Activated naive CD4-positive, alpha-beta T cell treated with anti-CD3 and anti-CD28 coated beads, Interleukin-2, amount 50 U/mL, for 16 hours (primary cell): ENCODE measurements at places on chromosomes 5 and 9.
A peak's percentile ranks its signal among the peaks of the same experiment; 100 is the strongest.

GRCh38 chr5:56233230-56233629 lies at the start of gene ANKRD55:
Gene ANKRD55 (minus strand): TSS chr5:56233330. CDS start chr5:56232913, 417 bp downstream.
- no peak for DNase-seq

DNA sequence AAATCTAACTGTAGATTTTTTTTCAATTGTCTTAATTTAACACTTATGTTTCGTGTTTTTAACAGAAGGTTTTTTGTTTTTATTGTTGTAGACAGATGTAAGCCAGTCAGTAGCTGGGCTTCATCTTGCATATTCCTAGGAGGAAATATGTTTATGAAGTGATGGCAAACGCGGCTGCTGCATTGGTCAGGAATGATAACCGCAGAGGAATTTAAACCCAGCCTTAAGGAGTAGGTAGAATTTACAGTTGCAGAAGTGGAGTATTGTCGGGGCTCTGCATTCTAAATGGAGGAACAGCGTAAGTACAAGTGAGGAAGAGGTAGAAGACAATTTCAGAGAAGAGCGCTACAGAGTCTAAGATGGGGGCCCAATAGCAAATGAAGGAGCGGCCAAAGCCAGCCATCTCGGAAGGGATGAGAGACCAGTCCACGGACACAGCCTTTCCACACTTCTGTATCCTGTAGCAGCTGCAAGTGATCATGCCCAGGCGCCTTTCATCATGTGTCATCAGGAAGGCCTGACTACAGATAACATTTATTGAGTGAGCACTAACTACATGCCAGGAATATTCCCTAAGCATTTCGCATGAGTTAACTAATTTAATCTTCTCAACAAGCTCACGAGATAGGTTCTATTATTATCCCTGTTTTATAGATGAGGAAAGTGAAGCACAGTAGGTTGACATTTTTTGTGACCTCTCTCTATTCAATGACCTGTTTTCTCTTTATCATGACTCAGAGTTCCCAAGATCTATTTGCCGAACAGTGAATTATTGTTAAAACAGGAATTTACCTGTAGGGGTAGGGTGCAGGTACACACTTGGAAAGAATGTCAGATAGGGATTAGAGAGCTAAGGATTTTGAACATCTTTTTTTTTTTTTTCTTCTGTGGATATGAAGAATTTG lies 38.1 kb downstream of the CMYA5 start:
- no peak for DNase-seq

DNA sequence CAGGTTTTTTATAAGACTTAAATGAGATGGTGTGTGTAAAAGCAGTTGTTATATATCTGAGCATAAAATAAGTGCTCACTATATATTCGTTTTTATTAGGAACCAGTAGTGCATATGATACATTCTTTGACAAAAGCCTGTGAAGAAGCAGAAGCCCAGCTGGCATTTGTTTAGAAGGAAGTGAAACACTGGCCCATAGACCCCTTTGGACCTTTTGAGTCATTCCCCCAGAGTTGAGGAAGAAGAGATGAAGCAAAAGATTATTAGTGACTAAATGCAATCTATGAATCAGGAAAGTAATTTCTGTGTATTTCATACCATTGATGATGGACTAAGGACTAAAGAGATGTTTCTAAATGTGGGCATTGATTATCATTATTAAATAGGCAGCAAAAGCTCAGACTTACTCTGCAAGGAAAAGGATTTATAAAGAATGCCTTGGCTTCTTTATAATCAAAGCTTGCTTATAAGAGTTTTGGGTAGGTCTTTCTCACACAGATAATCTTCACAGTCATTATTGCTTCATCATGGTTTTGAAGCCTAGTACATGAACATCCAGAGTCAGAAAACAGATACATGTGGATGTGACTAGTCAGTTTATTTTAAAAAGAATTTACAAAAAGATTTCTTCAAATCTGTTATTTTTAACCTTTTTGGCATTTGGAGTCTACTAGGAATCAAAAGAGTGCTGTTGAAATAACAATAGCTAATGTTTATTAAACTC lies 16.9 kb upstream of the FER start:
- no peak for DNase-seq

DNA sequence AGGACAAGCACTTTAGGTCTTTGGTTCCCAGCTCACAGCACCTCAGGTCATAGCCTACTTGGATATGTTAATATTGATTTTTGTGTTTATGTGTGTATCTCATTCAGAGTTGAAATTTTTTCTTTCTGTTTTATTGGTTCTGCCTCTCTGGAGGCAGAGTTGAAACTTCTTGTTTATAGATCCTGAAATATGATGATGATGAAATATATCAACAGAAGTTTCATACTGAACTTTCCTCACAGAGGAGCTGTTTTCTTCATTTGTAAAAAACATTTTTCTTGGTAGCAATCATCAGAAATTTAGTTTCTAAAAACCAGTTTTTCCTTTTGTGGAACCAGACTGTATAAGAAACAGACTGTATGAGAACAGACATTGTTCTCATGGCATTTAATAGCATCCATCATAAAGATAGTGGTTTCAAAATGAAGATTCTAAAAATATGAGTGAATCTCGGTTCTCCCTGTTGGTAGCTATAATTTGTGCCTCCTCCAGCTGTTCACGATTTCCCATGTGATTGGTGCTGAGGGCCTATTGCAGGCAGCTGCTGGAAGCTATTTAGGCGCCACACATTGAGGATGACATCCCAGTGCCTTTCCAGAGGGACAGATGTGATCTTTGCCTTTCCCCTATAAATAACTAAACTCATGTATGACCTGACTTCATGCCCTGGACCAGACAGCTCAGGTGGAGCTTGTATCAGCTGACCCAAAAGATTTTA lies 39.5 kb upstream of the CFAP157 start:
- DNase-seq: no peak

- DNase-seq: no peak
These were observed 41.4 kb downstream of the PAM start for GRCh38 chr5:102796498-102796897.

- DNase-seq: no peak
These were observed 15.4 kb downstream of the FAM78A start for GRCh38 chr9:131260751-131261452.

GRCh38 chr9:37218800-37219425 lies 98.5 kb downstream of the ZCCHC7 start:
- no peak for DNase-seq

GRCh38 chr5:89349246-89349980 lies 466.4 kb upstream of the MEF2C start:
- no peak for DNase-seq

GRCh38 chr5:170301981-170302652 lies 4.5 kb upstream of the LCP2 start:
- DNase-seq: no peak

DNA sequence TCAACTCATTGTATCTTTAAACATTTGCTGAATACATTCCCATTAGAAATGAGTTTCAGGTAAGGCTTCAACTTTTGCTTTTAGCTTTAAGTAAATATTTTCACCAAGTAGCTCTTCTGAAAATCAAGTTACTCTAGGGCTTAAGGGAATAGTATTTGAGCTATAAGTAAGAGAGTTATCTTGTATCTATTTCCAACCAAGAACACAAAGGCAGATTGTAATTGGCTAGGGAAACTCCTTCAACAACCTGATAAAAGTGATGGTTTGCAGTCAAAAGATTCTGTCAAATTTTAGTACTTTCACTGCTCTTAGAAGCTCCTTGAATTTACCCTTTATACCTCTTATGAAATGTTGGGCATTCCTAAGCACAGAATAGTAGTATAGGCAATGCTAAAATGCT lies 13.0 kb downstream of the ELL2 start:
- DNase-seq: no peak

DNA sequence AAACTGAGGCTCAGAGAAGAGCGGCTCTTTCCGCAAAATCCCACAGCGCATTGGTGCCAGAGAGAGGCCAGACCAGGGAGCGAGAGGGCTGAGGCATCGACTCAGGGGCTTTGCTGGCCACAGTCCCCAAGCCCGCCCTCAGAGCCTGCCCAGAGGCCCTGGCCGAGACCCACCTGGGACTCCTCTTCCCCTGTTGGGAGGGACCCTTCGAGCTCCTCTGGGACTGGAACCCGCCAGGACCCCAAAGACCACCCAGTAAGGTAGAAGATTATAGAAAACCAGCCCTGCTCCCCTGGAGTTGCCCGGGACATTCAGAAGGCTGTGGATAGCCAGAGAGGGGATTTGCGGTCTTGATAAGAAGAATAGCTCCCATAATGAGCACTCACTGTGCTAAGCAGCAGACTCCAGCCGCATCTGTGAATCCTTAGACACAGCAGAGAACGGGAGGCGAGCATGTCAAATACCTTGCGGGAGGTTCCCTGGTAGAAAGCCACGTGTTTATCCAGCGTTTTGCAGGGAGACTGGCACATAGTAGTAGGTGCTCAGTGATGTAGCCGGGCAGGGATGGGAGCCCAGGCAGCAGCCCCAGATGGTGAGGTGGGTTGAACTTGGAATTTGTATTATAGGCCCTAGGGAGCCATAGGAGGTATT lies 651 bp upstream of the AK1 start:
- DNase-seq: no peak

DNA sequence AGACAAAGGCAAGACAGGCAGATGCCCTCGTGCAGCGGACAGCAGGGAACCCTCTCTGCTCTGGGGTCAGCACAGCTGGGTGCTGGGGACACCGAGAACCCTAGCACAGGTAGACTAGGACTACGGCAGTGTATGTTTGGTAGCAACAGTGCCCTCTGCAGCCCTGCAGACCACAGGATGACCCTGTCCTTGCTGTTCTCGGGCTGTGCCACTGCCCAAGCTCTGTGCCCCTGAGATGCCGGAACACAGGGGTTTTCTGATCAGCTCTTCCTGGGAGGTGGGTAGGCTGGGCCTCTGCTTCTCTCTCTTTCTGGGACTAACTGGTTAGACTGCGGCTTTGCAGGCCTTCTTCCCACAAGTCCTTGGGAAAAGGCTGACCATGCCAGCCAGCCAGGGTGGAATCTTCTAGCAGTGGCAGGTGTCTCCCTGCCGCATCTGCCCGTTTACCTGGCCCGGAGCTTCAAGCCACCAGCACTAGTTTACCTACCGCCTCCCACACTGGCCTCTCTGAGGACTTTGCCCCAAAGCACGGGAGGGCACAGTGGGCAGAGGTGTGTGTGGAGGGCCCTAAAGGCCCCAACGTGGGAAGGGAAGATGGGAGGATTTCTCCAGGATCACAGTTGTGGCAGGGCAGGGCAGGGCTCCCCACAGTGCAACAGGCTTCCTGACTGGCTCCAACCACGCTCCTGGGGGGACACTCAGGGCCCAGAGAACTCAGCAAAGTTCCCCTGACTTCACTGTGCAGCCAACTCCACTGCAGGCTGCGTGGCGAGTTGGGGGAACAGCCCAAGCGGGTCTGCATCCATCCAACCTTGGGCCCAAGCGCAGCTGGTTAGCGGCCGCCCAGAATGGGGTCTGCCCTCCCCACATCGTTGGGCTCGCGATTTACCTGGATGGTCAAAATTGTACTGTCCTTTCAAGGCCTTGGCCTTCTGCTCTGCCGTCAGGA lies 1.2 kb downstream of the UCK1 start:
- no peak for DNase-seq

DNA sequence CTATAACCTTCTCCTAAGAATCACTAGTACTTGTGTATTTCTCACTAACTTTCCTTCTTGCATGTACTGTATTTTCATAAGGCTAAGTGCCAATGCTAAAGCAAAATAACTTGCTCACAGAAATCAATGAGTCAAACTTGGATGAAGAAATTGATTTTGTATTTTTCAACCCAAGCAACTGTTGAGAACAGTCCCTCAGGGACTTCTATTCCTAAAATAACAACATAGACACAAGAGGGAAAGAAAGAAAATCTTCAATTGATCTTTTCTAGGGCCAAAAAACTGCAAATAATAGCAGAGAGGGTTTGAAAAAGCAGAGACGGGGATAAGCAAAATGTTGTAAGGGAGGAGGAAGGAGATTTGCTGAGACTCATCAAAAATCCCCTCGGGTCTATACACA lies 69.8 kb downstream of the HABP4 start:
- no peak for DNase-seq

DNA sequence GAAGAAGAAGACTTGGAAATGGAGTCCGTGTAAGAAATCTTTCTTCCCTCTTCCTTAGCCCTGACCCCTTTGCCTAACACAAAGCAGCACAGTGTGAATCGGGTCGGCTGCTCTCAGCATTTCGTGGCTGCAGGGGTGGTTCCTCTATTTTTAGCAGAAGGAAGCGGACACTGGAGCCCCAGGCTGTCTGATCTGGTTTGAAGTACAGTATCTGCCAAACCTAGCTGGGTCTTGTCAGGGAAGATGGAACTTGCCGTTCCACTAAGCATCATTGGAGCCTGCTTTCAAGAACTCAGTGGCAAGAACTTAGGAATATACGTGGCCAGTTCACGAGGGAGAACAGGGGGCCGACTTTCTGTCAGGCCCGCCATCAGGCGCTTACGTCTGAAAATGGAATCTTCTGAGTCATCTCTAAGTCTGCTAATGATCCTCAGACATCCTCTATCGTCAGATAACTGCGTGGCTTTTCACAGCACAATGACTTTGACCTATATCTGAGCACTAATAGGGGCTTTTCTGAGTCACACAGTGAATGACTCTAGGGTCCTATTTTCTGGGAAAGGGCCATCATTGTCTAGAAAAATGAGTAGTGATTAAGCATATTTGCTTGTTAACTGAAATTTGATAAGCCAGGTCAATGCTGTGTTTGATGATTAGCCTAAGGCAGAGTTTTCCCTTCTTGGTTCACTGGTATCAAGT lies 43.3 kb upstream of the NCS1 start:
- DNase-seq: peak; percentile 33

GRCh38 chr9:107281184-107281583 lies 1.9 kb upstream of the RAD23B start:
- no peak for DNase-seq

DNA sequence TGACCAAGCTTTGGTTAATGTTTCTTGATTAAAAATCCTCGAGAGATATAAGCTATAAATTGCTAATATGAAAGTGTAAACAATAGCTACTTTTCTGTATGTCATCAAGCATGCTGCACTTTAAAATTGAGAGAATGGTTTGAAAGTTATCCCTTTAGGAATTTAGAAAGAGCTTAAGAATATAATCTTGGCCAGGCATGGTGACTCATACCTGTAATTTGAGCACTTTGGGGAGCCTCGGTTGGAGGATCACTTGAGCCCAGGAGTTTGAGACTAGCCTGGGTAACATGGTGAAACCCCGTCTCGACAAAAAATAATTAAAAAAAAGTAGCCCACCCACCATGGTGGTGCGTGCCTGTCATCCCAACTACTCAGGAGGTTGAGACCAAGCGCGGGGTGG lies 12.2 kb upstream of the MROH2B start:
- DNase-seq: no peak

DNA sequence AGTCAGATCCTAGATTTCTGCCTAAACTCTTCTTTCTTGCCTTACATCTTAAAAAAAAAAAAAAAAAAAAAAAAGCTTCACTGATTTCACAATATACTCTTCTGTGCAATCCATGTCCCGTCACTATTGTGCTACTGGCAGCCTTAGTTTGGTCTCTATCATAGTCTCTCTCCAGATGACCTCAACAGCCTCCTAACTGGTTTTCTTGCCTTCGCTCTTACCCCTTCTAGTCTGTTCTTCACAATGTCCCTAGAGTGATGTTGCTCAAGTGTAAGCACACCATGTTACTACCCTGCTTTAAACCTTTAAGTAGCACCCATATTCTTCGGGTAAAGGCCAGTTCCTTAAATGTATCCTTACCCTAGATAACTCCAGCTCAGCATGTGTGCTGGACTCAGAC lies 25.8 kb downstream of the CD180 start:
- no peak for DNase-seq
